ENCODE measurements at places on chromosomes 12 and 14. TPM values are rescaled to one million over a fixed set of nuclear protein-coding genes. Genes with fewer than 3 reads are reported as not detected.

The TDRD9 gene
- 2.8 TPM for total RNA-seq

The CFAP251 gene
- 3.9 TPM for total RNA-seq

The DENND5B gene
- 6.1 TPM for total RNA-seq

The RERG gene
- total RNA-seq, result 22.2 TPM

DNA sequence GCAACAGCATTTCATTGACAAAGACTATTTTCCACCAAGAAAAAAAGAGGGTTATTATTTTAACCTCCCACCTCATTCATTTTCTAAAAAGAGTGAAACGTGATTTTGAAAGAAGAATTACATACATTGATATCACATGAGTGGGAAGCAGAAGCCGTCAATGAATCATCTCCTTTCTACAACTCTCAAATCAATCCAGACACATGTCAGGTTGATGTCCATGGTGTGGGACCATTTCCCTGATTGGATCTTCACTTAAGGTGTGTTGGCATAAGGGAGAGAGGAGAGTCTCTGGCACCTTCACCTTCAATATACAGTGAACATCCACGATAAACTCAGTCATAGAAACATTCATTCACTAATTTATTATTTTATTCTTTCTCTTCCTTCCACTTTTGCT is 1095.1 kb downstream of the BCL11B start:
- DNase-seq, result no peak

GRCh38 chr12:26290565-26290964 is 95.2 kb downstream of the SSPN start:
- DNase-seq, result no peak

- DNase-seq, result no peak
These were observed 307.8 kb downstream of the NOVA1 start for GRCh38 chr14:26289891-26290486.

DNA sequence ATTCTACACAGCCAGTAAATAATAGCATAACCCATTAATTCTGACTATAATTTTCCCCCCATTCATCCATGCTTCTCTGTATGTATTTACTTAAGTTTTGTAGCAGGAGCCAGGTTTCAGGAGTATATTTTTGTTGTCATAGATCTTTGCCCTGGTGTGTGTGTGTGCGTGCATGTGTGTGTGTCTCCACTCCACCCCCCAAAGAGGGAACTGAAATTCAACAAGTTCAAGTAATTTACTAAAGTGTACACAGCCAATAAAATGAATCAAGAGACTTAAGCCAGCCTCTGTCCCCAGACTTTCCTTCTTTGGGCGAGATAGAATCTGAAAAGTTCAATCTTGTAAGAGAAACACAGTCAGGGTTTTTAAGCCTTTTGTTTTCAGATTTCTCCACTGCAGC is 792.0 kb downstream of the MED13L start:
- DNase-seq, result no peak

DNA sequence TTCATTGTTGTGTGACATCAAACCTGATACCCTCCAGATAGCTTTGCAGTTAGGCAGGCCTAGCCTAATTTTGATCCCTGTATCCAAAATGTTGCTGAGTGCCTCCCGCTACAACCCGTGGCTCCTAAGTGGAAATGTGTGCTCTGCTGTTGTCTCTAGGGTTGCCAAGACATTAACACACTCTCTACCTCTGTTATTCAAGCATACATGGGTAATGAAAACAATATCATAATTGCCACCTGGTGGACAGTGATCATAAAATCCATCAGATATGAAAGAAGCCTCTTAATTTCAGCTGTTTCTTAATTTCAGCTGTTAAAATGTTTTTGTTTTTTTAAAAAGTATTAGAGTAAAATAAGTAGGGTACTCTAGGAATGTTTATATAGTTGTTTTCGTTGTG is 93.5 kb downstream of the PLEKHA5 start:
- DNase-seq, result no peak

DNA sequence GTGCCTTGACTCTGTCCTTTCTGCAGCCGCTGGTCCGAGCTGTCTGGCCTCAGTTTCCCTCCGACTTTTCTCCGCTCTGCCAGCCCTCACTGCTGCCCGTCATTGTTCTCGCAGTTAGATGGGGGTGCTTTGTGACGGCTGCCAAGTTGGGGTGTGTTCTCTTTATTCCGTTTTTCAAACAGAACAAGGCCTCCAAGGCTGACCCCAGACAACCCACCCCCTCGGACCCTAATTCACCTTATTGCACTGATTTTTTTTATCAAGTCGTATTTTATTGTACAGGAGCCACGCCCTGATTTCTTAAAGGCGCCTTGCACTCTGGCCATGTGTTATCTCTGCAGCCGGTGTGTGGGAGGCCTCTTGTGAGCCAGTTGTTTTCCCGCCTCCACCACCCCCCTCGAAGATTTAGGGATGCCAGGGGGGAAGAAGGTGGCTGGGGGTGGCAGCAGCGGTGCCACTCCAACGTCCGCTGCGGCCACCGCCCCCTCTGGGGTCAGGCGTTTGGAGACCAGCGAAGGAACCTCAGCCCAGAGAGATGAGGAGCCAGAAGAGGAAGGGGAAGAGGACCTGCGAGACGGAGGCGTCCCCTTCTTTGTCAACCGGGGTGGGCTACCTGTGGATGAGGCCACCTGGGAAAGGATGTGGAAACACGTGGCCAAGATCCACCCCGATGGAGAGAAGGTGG is 1.3 kb downstream of the VASH1 start:
- no peak for DNase-seq

- DNase-seq, result no peak
These were observed 4.9 kb upstream of the GPR132 start for GRCh38 chr14:105069871-105070759.

Measured in ureter (tissue), 1 donor.